ACHN (cell line): ENCODE measurements at places on chromosomes 7 and 10.

DNA sequence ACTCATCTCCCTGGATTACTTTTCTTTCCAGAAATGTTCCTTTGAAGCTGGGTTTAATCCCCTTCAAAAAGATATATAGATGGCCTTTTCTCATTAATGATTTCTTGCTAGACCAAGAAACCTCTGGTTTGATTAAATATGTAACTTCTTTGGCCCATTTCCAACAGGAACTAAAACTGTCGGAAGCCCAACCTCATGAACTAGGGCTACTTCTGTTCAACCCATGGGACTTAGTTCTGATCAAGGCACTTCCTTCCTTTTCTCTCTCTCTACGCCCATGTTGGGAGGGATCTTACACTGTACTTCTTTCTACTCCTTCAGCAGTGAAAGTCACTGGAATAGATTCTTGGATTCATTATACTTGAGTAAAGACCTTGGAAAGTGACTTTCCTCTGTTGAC is 83.6 kb downstream of the TMEM106B start:
- no peak for DNase-seq

- peak; percentile 46 for DNase-seq
Observed at GRCh38 chr10:112115781-112116385, 67.7 kb downstream of the GPAM start.

DNA sequence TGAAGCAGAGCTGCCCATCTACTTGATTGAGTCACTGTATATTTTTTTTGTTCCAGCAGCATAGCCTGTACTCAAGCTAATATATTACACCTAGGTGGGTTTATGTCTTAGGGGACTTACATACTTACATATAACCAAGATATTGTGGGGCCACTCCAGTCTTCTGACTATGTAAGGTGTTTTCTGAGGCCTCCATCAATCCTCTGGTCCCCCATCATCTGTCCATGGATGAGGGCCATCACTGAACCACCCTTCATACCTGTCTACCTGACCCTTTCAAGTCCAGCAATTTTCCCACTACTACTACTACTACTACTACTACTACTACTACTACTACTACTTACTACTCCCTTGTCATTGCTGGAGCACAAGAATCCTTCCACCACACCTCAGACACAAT is 3.2 kb upstream of the FAM241B start:
- DNase-seq: no peak

- no peak for DNase-seq
Observed at GRCh38 chr10:132891368-132891767, 51.0 kb downstream of the CFAP46 start.

DNA sequence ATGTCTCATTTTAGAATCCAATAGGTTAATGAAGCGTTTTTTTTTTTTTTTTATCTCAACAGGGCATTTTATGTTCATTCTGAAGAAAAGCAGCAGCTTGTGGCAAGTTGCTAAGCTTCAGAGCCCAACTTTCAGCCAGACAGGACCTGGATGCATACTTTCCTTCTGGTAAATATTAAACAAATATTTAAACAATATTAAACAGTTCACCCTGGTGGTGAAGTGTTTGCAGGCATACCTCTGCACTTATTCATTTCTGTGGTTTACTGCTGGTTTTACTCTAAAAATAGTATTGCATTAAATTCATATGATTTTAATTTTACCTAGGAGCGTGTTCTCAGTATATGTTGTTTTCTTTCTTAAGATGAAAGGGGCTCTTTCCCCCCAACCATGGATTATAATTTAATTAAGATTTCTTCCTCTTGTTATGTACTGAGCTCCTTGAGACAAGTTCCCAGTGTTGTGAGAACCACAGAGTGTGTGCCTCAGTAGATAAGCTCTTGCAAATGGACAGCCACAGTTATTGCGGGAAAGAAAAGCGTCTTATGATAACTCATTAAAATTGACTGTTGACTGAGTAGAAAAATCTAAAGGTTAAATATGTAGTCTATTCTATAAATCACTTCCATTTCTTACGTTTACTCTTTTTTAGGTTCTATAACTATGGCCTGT is 155.8 kb downstream of the MALRD1 start:
- DNase-seq: peak; percentile 50

DNA sequence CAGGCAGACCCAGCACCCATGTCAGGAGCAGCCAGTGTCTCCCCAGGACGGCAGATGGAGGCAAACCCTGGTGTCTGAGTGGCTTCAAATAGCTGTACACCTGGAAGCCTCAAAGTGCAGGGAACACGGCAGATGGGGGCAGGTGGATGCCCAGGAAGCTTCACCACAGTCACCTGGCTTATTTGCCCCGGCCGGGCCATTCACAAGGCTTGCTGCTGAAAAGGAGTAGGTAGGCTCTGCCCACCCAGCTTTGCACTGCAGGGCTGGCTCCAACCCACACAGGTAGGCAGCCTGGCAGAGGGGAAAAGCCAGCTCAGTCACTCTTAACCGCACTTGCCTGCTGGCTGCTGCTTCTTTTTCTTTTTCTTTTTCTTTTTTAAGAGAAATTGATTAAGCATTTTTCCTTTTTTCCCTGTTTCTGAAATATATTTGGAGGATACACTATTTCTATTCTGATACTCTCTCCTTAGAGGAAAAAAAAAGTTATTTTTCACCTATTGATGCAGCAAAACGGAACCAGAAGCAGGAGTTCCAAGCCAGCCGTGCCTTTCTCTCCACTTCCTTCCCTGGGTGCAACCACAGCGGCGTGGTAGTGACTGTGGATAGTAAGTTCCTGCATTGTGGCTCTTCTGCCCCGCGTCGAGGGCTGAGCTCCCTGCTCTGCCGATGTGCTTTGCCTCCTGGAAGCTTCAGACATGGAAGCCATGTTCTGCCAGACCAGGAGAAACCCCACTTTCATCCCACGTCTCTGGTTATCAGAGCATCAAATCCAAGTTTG is 118.3 kb downstream of the KLF6 start:
- no peak for DNase-seq

DNA sequence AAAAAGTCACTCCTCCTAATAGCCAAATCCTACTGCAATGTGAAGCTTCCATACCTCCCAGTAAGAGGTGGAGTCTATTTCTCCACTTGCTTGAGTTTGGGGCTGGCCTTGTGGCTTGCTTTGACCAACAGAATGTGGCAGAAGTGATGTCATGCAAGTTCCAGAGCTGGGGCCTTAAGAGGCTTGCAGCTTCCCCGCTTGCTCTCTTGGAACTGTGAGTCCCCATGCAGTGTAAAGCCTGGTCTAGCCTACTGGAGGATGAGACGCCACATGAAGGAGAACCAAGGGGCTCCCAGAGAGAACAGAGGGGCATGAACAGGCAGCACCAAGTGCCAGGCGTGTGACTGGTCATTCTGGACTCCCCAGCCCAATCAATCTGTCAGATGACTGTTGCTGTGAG is 58.6 kb upstream of the OPALIN start:
- DNase-seq: peak; percentile 78

DNA sequence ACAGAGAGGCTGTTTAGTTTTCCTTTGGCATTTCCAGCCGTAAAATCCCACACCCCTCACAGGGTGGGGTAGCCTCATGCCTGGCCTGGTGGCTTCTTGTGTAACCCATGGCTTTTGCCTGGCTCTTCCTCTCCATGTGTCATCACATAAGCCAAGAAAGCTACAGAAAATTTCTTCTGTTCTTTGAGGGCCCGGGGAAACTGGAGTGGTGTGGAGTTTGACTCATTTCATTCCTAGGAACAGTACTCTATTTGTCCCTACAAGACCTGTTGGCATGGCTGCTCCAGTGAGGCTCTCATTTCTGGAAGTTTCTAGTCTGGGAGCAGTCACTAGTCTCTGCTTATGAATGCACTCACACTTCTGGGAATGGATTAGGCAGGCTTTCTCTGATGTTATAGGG is 523.9 kb downstream of the SUGCT start:
- DNase-seq: no peak

DNA sequence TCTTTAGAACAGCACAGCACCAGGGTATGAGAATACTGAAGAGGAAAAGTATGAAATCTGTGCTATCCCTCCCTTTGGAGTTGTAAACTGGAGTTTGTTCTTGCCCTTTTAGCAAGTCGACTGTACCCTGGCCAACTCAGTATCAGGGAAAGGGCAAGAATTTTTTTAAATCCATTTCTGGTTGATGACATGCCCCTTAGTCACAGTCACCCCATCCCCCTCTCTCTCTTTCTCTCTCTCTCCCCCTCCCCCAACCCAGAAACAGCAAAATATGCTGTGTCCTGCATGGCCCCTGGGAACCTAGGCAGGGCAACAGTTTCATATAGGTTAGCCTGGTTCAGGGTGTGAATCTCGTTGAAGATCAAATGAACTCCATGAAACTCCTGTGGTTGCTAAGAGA is 177.7 kb upstream of the ADO start:
- no peak for DNase-seq

- DNase-seq: no peak
Observed at GRCh38 chr10:103699611-103700435, 155.6 kb downstream of the SH3PXD2A start.

GRCh38 chr7:90595801-90596670 is at the start of gene CDK14:
Gene CDK14, plus strand, starts transcription at chr7:90596321. Its CDS starts 307 bp downstream, at chr7:90596628.
- DNase-seq: peak; percentile 73

DNA sequence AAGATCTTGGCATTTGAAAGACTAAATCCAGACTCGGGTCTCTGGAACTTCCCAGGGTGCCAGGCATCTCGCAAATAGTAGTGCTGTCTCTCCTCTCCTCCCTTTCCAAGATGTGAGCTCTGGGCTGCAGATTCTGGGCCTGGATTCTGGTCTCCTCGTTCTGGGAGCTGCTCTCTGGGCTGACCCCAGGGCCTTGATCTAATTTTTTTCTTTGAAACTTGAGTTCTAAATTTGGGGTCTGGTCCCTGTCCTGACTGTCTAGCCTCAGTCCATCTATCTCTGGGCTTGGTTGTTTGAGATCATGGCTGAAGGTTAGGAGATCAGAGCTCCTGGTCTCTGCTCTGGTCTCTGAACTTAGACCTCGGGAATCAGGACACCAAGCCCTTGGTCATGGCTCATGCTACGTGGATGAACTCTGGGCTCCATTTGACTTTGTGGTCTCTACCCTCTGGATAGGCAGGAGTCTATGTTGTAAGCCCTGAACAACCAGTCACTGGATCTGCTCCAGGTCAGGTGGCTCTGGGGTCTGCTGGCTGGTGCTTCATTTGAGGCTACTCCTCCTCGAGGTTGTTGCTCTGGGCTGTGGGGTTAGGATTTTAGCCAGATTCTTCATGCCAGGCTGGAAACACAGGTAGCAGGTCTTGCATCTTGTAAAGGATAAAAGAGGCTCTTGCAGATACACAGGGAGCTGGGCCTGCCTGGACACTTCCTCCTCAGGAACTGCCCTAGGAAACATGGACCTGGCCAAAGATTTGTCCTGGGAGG is 8.0 kb upstream of the MBL2 start:
- no peak for DNase-seq
